ENCODE measurements at places on chromosomes 7 and 10.

DNA sequence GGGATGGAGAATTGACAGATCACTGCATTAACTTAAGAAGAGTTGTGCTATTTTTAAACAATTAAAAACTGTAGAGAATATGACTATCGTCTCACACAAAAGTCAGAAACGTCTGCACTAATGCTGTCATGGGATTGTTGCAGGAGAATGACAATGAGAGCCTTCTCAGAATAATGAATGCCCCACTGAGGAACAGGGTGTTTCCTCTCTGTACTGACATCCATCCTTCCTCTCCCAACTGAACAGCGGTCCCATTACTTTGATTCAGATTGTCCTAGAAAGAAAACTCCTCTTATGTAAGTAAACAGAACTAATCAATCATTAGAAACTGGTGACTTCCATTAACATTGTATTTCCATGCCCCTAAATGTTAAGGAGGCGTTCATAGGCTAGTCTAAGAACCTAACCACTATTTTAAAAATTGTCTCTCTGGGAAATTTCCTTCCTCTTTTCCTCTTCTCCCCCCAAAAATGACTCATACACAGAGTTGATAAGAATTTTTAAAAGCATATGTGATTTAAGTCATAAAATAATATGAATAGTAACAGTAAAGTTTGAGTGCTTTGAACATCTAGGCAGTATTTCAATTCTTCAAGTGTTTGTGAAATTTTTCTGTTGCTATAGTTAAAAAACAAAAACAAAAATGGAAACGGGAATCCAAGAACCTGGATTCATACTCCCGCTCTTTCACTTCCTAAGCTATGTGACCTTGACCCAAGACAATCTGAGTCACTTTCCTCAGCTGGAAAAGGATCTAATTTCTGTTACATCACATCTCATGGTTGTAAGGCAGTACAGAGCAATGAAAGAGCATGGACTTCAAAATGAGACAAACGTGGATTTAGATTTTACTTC, 12.7 kb upstream of the MACC1 start:
- DNase-seq, result no peak

- DNase-seq, result no peak
These were observed 5.9 kb upstream of the ITGA8 start for GRCh38 chr10:15725603-15726002.

DNA sequence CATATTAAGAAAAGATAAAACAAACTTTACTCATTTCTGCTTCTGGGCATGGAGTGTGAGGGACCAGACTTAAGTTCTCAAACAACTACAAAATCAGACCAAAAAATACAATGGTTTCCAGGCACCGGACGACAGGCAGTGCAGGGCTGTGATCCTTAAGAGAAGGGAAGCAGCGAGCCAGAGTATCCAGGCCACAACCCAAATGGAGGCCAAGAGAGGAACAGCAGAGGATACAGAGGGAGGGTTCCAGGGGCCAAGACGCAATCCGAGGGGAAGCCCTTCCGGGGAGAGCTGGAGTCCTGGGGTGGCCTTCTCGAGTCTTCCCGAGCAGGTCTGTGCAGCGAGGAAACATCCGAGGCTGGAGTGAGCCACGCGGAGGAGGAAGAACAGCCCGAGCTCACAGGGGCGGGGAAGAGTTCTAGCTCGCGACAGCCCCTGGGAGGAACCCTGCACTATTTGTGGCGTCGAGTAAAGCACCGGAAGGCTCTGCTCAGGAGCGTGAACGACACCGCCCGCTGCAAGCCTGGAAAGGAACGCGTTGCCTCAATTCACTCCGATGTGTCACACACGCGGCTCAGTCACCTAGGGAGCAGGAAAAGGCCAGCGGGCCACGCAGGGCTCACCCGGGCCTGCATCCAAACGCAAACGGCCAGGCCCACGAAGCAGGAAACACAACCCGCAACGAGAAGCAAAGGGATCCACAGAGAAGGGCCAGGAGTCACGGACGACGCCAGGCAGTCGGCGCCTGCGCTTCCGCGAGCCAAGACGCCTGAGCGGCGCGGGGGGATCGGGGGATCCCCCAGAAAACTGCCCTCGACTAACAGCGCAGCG, 933 bp upstream of the RNF32 start:
- no peak for DNase-seq

- DNase-seq, result no peak
These were observed 145.0 kb downstream of the C7orf25 start for GRCh38 chr7:42766782-42767423.

- DNase-seq, result no peak
These were observed 73.6 kb upstream of the LSM8 start for GRCh38 chr7:118110178-118110925.

DNA sequence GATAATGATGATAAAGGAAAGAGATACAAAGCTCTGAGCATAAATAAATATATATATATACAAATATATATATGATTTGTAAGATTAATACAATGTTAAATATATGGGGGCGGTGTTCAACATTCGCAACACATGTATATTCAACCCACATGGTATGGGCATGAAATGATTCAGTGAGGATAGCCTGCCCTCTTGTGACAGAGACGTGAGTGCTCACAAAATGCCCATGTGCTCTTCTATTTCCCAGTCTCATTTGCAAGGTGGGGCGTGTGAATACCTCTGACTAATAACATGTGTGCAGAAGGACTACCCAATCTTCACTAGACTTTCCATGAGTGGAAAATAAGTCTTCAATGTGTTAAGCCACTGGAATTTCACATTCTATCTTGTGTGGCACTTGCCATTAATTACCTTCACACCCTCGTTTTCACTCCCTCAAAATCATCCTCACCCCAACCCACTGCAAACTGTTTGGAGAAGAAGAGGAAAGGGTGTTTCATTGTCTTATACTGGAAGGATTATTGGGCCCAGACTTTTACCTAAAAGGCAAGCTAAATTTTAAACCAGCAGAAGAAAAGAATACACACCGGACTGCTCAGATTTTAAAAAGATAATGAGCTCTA, 26.9 kb downstream of the ASAH2 start:
- DNase-seq, result no peak

Data from hypothalamus (tissue), 51 donors.